ENCODE measurements at places on chromosomes 12 and 14. TPM values are rescaled to one million over a fixed set of nuclear protein-coding genes. Genes with fewer than 3 reads are reported as not detected.

Gene SPSB2
- 8.2 TPM for total RNA-seq

Gene APOLD1
- total RNA-seq, result 1.5 TPM

Gene ANO6
- total RNA-seq, result 44.6 TPM

Gene CCDC177
- total RNA-seq, result not detected

Gene TRHDE
- not detected for total RNA-seq

Gene CLEC4E
- not detected for total RNA-seq

Gene KRT75
- not detected for total RNA-seq

Gene BEST3
- total RNA-seq, result not detected

Gene LRTM2
- total RNA-seq, result not detected

Gene NAA25
- total RNA-seq, result 9.0 TPM

Gene TBX3
- 6.5 TPM for total RNA-seq
